NCI-H2107 (cell line): ENCODE measurements at places on chromosomes 7 and 10.

DNA sequence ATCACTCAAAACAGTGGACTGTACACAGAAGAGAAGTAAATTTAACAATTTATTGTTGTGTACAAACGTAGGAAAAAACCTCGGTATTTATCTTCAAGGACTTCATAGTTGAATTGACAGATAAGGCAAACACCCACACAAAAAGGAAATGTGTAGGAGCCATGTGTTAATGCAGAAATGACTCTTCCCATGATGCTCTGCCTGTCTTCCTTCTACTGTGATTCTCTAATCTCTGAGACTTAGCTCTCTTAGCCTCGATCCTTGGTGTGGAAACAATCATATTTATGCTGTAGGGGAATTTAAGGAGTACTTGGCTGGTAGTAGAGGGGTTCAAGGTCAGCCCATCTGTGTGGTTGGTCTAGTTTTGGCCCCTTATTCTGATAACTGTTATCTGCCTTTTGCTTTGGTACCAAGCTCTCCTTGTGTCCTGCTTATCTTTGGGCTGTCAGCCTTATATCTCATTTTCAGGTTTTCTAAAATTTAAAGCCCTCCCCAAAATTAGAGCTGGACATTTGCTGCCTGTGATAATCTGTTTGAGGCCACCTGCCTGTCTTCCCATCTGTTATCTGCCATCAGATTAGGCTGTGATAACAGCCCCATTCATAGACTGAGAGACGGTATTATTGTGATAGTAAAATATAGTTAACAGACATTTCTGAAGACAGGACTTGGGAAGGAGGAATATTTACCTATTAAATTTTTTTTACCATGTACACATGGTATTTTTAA is 81.7 kb downstream of the GPR85 start:
- no peak for DNase-seq

DNA sequence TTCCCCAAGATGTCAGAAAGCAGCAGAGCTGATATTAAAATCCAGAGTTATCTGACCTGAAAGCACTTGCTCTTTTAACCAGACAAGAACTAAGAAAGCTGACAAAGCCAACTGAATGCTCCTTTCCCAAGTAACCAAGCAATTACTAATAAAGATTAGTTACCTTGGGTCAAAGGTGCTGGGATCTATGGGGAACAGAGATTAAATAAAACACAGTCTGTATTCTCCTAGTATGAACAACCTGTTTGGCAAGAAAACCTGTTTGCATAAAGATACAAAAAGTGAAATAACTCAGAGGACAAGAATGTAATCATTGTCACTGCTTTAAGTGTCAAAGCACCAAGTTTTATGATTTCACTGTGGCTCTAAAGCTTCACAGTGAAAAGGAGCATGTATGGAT is 35.7 kb downstream of the ITPRID1 start:
- DNase-seq: no peak

DNA sequence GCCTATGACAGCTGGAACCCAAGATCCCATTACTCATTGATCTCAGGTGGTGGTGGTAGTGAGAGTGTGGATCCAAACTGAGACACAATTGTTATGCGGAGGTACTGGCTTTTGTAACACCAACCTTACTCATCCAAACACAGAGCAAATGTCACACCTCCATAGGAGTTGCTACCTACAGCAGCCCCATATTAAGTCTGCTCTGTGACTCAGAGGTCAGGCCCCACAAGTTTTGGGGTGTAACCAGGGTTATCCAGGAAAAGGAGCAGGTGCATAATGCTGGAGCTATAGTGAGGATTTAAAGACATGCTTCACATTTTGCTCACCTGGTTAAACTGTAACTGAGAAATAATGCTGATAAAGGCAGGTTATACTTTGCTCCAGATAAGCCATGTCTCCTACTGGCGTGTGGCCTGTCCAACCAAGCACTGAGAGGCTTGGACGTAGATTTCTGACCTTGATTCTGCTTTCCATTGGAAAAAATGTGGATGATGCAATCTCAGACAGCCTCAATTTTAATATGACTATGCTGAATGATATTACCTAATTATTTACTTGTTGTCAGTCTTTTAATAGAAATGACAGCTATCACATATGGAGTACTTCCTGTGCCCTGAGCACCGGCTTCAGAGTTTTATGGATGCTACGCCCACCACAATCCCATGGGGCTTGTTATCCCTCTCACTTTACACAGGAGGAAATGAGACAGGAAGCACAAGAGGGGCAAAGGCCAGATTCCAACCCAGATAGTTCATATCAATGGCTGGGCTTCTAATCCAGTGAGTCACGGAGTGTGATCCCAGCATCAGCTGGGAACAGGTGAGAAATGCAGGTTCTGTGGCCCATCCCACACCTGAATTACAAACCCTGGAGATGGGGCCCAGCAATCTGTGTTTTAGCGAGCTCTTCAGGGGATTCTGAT is 181.3 kb downstream of the CHN2 start:
- DNase-seq: no peak

- DNase-seq: no peak
Measured at GRCh38 chr7:39336442-39336841, 229.8 kb upstream of the YAE1 start.

- DNase-seq: no peak
Measured at GRCh38 chr10:62016623-62017490, 115.4 kb downstream of the ARID5B start.

DNA sequence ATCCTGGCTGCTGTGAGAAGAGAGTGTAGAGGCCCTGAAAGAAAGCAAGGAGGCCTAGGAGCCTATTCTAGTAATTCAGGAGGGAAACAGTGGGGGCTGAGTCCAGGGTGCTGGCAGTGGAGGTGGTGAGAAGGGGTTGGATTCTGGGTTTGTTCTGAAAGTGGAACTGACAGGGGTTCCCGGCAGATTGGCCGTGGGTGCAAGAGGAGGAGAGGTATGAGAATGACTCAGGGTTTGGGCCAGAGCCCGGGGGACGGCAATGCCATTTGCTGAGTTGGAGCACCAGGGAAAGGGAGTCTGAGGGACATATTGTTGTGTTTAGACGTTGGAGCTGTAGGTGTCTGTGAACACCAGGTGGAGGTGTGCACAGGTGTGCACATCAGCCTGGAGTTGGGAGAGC is 38.5 kb downstream of the NPTX2 start:
- DNase-seq: no peak

DNA sequence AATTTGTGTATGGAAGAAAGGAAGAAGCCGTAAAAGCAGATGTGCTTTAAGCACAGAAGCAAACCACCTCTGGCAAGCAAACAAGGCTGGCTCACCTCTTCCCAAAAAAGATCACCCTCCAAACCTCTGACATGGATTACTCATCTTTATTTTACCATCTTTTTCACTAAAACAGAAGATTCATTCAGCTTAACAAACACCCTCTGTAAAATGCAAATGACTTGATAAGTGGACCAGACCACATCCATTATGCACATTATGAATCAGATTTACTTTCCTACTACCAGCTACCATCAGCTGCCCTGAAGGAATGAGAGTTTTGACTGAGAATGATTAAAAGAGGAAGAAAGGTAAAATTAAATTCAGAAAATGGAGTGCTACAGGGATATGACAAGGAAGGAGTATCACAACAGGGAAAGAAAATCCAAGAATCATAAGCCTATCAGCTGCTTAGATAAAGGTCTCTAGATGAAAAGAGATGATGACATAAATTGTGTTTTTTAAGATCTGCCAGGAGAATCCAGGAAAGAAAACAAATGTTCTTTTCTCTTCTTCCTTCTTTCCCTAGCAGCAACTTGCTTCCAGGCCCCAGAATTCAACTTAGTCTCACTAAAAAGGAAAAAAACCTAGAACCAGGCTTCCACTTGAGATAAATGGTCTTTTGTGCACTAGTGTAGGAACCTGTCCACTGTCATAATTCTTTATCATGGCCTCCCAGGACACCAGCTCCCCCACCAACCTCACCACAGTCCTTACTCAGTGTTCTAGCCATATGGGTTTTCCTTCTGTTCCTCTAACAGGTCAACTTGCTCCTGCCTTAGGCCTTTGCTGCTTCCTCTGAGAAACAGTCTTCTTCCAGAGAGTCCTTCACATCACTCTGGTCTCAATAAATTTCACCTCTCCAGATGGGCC is 47.4 kb downstream of the JAZF1 start:
- DNase-seq: no peak

- DNase-seq: no peak
Measured at GRCh38 chr7:21641546-21641945, 98.7 kb downstream of the DNAH11 start.

DNA sequence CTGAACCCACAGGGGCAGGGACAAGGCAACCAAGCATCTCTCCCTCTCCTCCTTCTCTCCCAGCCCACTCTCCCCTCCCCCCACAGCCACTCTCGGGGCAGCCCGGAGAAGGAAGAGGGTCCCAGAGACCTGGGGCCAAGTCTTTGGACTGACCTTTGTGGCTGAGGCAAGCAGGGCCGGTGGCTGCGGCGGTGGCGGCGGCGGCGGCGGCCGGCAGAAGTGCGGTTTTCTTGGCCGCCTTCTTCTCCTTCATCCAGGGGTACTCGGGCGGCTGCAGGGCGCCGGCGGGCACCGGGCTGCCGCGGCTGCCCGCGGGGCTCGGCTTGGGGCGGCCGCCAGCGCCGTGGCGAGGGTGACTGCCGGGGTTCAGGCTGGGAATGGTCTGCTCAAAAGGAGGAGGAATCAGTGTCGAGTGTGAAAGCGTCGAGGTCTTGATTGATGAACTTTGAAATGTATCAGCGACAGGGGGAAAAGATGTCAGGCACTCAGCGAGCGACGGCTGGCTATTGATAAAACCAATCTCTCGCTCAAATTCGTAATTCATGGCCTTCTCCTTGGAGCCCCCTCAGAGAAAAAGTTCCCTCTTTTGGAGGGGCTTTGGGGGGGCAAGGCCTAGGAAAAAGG is 414 bp downstream of the HOXA2 start:
- DNase-seq: no peak

- DNase-seq: no peak
Measured at GRCh38 chr7:158257516-158258410, 329.9 kb downstream of the PTPRN2 start.

GRCh38 chr10:21473135-21473534 is 52.3 kb downstream of the SKIDA1 start:
- no peak for DNase-seq

DNA sequence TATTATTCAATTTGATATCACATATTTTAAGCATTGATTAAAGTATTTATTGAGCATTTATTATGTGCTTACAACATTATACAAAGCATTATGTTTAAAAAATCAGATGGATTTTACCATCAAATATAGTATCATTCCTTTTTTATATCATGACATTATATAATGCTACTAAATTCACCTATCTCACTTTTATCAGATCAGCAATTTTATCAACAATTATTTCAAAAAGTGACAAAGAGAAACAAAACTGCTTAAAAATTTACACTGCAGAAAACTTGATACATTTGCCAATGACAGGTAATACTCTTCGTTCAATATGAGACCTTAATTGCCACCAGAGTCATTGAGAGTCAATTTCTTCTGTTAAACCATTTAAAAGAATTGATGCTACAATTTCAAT is 82.0 kb downstream of the CHCHD3 start:
- no peak for DNase-seq

GRCh38 chr7:116734710-116735109 is 62.7 kb downstream of the MET start:
- DNase-seq: no peak

- DNase-seq: no peak
Measured at GRCh38 chr10:95501203-95502094, 59.7 kb downstream of the SORBS1 start.

GRCh38 chr10:14971867-14972448 is 12.8 kb downstream of the MEIG1 start:
- no peak for DNase-seq

DNA sequence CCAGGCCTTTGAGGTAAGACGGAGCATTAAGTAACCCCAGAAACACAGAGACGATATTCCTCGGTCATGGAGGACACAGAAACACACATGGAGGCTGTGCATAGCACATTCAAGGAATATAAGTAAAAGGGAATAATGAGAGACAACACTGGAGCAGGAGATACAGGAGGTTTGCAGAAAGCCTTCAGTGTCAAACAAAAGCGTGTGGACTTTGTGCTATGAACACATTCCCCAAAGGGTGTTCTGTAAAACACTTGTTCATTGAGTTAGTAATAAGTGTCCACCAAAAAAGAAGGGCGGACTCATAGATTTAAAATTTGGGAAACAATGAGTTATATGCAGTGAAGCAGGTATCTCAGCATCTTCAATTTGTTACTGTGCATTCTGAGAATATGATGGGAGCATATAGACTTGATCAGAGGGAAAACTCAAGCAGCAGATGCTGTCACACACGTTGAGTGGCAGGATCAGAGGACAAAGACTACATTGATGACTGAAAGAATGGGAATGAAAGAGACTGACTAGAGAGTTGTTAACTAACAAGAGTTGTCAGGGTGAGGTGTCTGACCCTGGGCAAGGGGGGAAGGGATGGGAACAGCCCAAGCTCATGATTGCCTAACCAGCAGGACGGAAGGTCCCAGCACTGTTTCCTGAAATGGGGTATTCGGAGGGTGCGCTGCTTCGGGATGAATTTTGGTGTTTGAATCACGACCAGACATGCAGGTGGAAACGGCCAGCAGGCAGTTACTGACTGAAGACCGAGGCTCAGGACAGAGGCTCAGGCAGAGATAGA is 85.2 kb upstream of the VIPR2 start:
- DNase-seq: no peak

- no peak for DNase-seq
Measured at GRCh38 chr7:44145969-44146911, 5.1 kb upstream of the MYL7 start.

GRCh38 chr10:80861882-80862281 is 324.2 kb downstream of the SH2D4B start:
- DNase-seq: no peak
